COR-L47 (cell line): ENCODE measurements at places on chromosomes 2 and 18.

- peak; percentile 30 for DNase-seq
Measured at GRCh38 chr2:170361090-170361936, 183.4 kb downstream of the MYO3B start.

DNA sequence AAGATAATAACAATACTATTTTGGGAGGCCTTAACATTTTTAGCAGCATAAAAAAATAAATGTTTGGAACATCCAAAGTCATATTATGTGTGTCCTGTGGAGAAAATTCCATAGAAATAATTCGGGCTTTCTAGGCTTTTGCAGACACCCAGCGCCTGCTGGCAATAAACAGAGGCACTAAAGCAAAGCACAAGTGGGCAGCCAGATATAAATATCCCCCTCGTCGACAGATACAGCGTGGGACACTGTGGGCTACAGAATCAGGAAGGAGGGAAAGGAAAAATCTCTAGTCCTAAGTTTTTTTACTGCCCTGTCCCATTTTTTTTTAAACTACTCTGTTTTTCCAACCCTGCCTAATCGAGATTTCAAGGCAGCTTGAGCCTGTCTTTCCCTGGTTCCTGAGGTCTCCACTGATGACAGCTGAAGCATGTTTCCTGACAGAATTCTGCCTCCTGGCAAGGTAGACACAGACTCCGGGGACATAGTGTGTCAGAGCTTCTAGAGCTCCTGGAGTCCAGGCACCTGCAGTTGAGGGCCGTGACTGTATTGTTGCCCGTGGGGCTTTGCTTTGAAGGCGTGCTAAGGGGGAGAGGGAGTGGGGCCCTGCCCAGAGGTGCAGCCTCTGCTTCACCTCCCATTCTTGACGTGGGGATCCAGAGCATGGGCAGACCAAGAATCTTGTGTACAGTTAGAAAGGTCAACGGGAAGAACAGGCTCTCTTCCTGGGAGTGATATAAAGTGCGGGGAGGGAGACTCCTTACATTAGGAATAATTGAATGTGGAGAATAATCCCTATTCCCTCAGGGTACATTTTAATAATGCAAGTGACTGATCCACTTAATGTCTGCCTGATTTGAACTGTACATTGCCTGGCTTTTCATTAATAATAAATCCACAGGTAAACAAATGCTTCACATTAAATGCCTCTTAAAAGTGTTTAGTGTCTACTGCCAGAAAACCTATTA lies 232.3 kb downstream of the DCC start:
- DNase-seq = no peak

DNA sequence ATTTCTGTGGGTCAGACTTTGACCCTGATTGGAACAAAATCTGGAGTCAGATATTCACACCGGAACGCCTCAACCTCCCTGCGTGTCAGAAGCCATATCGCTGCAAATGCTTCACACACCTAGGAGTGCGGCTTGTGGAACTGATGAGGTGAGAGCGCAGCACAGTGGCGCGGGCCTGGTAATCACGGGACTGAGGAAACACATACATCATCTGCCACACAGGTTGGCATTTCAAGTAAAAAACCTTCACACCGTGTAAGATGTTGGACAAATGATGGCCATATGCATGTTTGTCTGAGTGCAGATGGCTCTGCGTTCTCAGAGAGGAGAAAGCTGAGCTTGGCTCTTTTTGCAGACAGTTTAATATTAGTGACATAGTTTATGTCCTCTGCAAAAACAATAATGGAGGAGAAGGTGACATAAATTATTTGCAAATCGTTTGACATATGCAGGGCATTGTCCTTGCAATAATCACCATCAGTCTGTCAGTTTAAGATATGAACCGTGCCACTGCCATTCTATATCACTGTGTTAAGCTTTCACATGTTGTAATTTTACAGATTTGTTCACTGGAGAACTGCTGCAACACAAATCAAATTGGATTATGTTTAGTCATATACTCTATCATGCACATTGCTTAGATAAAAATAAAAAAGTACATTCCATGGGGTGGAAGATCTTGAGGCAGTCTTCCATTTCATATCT lies 101.4 kb downstream of the MTX2 start:
- DNase-seq = no peak

GRCh38 chr2:156890529-156891148 lies 366.9 kb upstream of the GALNT5 start:
- no peak for DNase-seq

GRCh38 chr2:109689182-109689930 lies 75.2 kb downstream of the SOWAHC start:
- DNase-seq = no peak

- no peak for DNase-seq
Measured at GRCh38 chr2:84878459-84878858, 2.4 kb downstream of the TRABD2A start.

- DNase-seq = peak; percentile 6
Measured at GRCh38 chr2:73156539-73157124, 43.9 kb upstream of the RAB11FIP5 start.

DNA sequence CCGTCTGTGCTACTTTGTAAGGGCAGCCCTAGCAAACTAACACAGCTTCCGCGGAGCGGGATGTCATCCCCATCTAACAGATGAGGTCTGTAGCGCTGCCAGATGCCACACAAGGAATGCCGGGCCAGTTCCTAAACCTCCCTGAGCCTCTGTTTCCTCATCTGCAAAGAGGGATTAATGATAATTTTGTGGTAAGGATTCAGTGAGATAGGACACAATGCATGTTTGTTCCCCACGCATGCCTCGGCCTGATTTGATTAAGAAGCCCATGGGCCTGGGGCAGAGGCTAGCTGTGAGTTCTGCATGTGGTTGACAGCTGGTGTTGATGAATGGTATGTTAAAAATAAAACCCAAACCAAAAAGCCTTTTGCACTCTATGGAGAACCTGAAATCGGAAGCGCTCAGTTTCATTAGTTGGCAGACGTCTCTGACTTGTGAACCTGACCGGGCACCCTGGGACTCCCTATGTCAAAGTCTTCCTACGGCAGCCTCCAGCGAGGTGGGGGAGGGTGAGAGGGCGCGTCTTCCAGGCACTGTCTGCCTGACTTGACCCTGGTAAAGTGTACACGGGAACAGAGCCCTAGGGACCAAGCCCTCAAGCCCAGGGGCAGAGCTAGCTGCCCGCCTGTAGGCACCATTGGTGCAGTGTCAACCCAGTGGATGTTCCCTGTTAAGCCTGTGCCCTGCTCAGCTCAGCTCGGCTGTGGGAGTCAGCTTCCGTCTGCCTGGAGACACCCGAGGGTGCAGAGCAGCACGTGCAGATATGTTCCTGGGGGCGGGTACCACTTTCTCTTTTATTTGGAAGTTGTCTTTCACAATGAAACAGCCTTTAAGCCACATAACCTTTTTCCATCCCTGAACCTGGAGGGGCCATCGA lies 14.8 kb upstream of the INHBB start:
- no peak for DNase-seq
